ENCODE measurements at places on chromosomes 2 and 18. TPM values are rescaled to one million over a fixed set of nuclear protein-coding genes. Genes with fewer than 3 reads are reported as not detected.

ZNF892 gene
- total RNA-seq, result 0.82 TPM

DNA sequence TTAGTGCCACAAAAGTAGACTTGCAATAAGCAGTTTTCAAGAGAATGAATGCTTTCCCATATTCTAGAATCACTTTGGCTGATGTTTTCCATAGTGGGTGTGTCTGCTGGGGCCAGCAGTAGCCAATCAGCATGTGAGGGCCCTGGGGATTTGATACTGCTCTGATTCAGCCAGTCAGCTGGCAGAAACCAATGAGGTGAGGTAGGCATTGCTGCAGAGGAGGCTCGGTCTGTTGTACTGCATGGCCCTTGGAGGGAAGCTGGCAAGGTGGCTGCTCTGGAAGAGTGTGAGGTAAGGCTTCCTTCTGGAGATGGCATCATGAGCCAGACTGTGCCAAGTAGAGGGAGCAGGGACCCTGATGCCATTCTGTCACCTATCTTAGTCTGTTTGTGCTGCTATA lies 22.7 kb downstream of the TMEM87B start:
- H3K27me3 ChIP-seq, result no peaks in the 10 kb centered on the region
- H3K4me3 ChIP-seq, result no peak overlapping the region

GRCh38 chr2:234592541-234592940 lies 95.7 kb upstream of the ARL4C start:
- H3K36me3 ChIP-seq, result no peaks in the 10 kb centered on the region
- no peak overlapping the region for H3K4me3 ChIP-seq
- H3K27me3 ChIP-seq, result peaks cover 14% of the 10 kb centered on the region
- H3K27ac ChIP-seq, result no peak overlapping the region

GRCh38 chr2:104701411-104701911 lies 152.5 kb upstream of the POU3F3 start:
- H3K4me1 ChIP-seq, result no peaks in the 10 kb centered on the region
- no peak overlapping the region for H3K4me3 ChIP-seq
- DNase-seq, result no peak
- no peak overlapping the region for H3K27ac ChIP-seq
- no peaks in the 10 kb centered on the region for H3K27me3 ChIP-seq
- no peaks in the 10 kb centered on the region for H3K36me3 ChIP-seq

DNA sequence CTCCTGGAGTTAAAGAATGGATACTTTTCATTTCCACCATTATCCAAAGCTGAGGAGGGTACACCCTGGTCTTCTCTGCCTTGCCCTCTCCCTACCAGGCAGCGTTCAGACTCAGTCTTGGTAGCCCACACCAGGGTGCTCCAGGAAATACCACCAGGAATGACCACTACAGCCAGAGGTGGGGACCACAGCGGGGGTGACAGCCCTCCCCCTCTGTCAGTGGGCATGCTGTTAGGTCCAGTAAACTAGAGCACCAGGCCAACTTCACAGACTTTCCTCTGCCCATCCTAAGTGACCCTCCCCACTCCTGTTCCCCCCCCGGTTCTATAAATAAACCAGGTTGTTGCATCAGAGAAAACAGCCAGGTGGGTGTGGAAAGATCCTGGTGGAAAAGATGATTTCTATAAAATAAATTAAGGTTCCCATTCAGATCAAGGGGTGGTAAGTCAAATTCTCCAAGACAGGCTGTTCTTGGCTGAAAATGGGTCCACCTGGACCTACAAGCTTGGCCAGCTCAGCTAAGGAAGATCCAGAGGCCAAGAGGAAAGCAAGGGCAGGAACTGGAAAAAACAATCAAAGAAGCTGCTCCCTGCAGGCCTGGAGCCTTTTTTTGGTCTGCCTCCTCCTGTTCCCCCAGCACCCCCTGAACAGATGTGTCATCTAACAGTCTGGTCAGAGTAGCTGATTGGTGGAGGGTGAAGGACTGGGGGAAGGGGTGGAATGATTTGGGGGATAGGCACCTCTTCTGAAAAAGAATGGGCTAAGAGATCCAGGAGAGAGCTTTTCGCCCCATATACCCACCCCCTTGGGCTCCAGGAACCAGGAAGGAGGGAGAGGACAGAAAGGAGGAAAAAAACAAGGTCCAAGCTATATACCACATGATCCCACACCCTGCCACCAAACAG lies 2.3 kb downstream of the RAB11FIP5 start:
- H3K27me3 ChIP-seq, result no peaks in the 10 kb centered on the region
- no peak overlapping the region for H3K27ac ChIP-seq
- no peak for DNase-seq
- H3K36me3 ChIP-seq, result no peaks in the 10 kb centered on the region
- H3K4me1 ChIP-seq, result peaks cover 52% of the 10 kb centered on the region

DNA sequence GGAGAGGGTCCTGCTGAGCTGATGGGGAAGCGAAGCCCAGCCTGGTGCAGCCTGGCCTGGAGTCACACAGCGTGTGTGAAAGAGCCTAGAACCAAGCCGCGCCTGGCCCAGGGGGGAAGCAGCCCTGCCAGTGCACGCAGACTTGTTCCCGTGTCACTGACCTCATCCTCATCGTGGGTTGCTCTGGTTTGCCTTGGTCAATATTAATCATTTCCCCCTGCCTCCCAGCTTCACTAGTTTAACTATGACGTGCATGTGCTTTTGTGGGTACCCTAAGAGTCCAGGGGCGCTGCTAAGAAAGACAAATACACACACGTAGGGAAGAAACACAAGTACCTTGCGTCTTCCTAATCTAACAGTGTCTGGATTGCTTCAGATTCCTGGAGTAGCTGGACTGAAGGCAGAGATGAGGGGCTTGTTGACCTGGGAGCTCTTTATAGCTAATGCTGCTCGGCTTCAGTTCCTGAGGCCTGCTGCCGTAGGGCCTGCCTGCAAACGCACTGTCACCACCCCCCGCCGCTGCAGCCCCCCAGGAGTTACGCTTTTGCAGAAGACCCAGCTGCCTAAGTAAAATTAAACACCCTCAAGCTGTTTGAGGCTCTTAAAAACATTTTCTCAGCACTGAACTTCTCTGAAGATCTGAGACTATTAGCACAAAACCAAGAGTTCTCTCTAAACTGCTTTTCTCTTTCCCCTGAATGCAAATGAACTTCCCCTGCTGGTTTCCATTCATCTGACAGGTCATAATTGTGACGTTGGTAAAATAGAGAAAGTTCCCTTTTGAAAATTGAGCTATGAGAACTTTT lies 159.2 kb downstream of the FAM210A start:
- H3K4me1 ChIP-seq, result peaks cover 49% of the 10 kb centered on the region
- peak; percentile 65 for DNase-seq
- no peaks in the 10 kb centered on the region for H3K27me3 ChIP-seq
- no peaks in the 10 kb centered on the region for H3K36me3 ChIP-seq
- no peak overlapping the region for H3K4me3 ChIP-seq

GRCh38 chr2:64992218-64992617 lies 3.0 kb downstream of the SLC1A4 start:
- no peaks in the 10 kb centered on the region for H3K27me3 ChIP-seq
- H3K36me3 ChIP-seq, result no peaks in the 10 kb centered on the region

- peaks cover 100% of the 10 kb centered on the region for H3K36me3 ChIP-seq
- no peak overlapping the region for H3K27ac ChIP-seq
- H3K4me3 ChIP-seq, result no peak overlapping the region
- H3K4me1 ChIP-seq, result peaks cover 23% of the 10 kb centered on the region
- no peaks in the 10 kb centered on the region for H3K27me3 ChIP-seq
These were observed 29.4 kb downstream of the STAT1 start for GRCh38 chr2:190984595-190984994.

DPP4 gene
- 15.5 TPM for total RNA-seq

SERPINB13 gene
- total RNA-seq, result not detected

- H3K36me3 ChIP-seq, result no peaks in the 10 kb centered on the region
- no peak overlapping the region for H3K4me3 ChIP-seq
- no peaks in the 10 kb centered on the region for H3K27me3 ChIP-seq
These were observed 31.5 kb upstream of the HAAO start for GRCh38 chr2:42823744-42824453.

DCDC2C gene
- total RNA-seq, result not detected
